ENCODE measurements at places on chromosomes 2 and 18. TPM values are rescaled to one million over a fixed set of nuclear protein-coding genes. Genes with fewer than 3 reads are reported as not detected.

The ADRA2B gene
- not detected for total RNA-seq

The OXER1 gene
- not detected for total RNA-seq

The RESP18 gene
- not detected for total RNA-seq

The LOXHD1 gene
- total RNA-seq: not detected

The FZD7 gene
- total RNA-seq: 0.61 TPM

The RAX gene
- not detected for total RNA-seq

The COL4A4 gene
- 0.03 TPM for total RNA-seq

The SNORC gene
- total RNA-seq: 1.5 TPM

The IL36A gene
- total RNA-seq: not detected

The INO80C gene
- total RNA-seq: 27.3 TPM

The GPAT2 gene
- 2.9 TPM for total RNA-seq

The MYO1B gene
- total RNA-seq: 0.12 TPM

The C18orf54 gene
- total RNA-seq: 3.8 TPM

The C2orf15 gene
- total RNA-seq: 2.3 TPM

The C2orf66 gene
- total RNA-seq: not detected
